NCI-H526 treated with DMSO at 0.1 percent for 48 hours (cell line): ENCODE measurements at places on chromosomes 16 and 17.

DNA sequence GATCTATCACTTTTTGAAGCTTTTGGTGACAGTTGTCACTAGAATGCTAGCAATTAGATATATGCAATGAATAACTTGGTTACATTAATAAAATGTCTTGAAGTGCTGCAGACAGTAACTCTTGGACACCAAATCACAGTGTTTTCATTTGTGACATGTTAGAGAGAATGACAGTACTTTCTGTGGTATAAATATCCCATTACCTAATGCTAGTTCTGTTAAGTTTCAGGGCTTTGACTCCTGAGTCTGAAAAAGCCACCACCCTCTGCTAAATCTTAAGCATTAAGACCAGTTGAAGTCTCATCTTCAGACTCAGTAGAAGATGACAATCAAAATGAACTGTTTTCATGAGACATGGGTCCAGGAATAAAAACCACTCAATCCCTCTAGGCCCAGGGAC, 10.6 kb upstream of the CPHXL2 start:
- DNase-seq, result no peak

- no peak for DNase-seq
Observed at GRCh38 chr16:56373003-56373402, 52.3 kb downstream of the AMFR start.

- DNase-seq, result no peak
Observed at GRCh38 chr17:16924696-16925440, 47.0 kb downstream of the TNFRSF13B start.

DNA sequence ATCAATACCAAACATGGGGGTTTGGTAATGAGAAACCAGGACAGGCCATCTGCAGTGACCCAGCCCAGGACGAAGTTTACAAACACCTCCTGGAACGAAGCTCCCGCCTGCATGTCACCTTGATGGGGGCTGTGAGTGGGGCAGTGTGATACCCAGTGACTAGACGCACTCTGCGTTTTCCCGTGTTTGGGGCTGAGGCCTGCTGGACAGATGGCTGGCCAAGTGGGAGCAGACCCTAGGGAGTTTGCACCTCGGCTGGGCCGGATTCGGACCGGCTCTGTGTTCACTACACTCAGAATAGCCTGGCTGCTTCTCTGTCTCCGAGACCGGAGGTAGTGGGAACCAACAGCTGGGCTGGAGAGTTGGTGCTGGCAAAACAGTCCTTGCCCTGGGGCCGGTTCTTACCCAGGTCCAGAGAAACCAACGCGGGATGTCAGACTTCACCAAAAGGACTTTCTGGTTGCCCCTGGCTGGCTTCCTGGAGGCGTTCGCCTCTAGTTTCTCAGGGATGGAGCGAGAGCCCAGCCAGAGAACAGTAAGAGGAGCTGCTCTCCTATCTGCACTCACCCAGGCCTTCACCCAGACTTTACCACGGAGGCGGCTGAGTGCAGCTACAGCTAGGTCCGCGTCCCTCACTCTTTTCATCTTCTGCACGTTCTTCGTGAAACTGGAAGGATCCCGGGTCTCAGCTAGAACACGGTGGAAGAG, 20.4 kb downstream of the CARHSP1 start:
- no peak for DNase-seq

DNA sequence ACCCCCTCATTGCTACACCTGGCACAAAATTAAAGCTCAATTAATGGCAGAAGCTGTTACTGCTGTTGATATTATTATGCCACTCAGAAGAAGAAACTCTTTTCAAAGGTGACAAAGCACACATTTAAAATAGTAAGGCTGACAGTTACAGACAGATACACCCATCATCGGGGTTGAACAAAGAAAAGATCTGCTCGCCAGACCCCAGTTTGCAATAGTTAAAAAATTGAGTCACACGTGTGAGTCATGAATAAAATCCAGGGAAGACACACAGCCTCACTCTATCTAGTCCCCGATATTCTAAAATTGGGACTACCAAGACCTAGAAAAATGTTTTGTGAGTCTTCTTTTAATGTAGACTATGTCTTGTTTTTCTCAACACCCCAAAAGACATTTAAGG, 330.0 kb upstream of the SOX9 start:
- DNase-seq, result no peak

DNA sequence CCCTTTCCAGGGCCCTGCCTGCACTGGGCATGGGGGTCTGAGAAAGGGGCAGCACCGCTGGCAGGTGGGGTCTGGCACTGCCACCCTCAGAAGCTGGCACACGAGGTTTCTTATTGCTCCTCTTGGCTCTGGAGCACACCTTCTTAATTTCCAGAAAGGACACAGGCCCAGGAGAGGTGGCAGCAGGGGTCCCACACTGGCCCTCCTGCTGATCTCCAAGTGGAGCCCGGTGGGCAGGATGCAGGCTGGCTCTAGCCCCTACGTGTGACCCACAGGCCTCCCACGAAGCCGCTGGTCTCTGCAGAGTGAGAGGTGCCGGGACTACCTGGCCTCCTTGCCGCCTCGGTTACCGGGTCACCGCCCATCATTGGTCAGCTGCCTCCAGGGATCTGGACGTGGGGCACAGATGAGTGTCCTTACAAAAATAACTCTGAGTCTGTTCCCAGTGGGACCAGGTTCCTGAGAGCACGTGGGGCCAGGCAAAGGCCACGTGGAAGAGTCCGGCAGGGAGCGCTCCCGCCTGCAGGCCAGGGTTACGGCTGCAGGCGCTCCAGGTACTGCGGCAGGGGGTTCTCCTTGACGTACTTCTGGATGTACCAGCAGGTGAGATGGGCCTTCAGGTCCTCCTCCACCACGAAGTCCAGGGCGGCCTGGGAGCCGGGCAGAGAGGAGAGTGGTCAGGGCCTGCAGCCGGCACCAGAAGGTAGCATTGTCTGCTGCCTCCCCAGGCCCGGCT, 10.3 kb downstream of the NATD1 start:
- DNase-seq, result no peak

- no peak for DNase-seq
Observed at GRCh38 chr17:78957128-78957527, 22.6 kb downstream of the LGALS3BP start.

GRCh38 chr16:11964761-11965551, at the start of gene TNFRSF17:
TSS of gene TNFRSF17 (plus strand) at chr16:11965210. CDS start at chr16:11965325, 115 bp downstream.
- DNase-seq, result no peak

GRCh38 chr16:85137323-85138072, 25.2 kb upstream of the CIBAR2 start:
- no peak for DNase-seq

DNA sequence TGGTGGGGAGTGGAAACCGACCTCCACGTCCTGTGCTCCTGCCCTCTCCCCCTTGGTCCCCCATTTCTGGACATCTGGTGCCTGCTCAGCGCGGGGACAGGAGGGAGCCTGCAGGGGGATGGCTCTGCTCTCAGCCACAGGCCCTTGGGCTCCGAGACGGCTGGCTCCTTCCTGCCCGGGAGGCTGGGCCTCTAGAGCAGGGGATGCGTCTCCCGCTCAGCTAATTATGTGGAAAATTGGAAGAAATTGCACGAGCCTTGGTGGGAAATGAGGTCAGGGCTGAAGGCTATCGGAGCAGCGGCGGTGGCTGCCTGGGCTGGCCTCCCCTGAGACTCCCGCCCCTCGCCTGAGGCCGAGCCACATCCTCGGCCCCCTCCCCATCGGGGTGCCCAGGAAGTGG, 154.6 kb upstream of the CIBAR2 start:
- no peak for DNase-seq

GRCh38 chr17:77458202-77459017, 317.6 kb downstream of the SEC14L1 start:
- no peak for DNase-seq

GRCh38 chr17:5672815-5673430, 88.6 kb upstream of the NLRP1 start:
- DNase-seq, result no peak

DNA sequence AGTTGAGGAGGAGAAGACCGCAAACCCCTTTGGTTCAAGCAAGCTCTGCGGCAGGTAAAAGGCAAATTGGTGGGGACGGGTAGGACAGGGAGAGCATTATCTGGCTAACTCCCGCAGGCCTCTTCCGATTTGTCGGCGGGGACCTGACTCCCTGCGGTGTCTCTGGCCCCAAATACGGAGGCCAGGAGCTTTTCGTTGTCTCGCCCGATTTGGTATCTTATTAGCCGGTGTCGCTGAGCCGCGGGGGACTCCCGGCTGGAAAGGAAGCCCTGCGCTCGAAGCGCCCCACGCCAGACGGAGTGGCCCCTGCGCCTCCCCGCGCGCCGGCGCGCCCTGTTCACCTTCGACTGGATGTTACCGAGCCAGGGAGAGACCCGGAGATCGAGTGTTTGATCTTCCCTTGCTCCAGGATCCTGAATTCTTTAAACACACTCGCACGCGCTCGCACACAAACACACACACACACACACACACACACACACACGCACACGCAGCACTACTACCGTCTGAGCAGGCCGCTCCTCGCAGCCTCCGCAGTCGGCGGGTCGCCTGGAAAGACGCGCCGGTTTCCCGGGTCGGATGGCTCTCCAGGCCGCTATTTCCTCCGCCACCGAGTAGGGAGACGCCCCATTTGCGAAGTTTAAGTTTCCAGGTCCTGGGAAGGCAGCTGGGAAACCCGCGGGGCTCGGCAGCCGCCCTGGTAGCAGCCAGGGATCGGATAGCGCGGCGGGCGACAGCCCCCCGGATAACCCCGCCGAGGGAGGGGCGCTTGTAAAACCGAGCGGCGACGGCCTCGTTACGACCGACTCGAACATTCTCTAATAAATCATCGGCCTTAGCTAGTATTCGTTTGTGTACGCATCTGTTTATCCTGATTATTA, 3.3 kb downstream of the PRAC1 start:
- no peak for DNase-seq

GRCh38 chr17:2106308-2106955, 51.5 kb downstream of the HIC1 start:
- no peak for DNase-seq

- no peak for DNase-seq
Observed at GRCh38 chr16:57758331-57759117, 23.0 kb downstream of the KATNB1 start.

DNA sequence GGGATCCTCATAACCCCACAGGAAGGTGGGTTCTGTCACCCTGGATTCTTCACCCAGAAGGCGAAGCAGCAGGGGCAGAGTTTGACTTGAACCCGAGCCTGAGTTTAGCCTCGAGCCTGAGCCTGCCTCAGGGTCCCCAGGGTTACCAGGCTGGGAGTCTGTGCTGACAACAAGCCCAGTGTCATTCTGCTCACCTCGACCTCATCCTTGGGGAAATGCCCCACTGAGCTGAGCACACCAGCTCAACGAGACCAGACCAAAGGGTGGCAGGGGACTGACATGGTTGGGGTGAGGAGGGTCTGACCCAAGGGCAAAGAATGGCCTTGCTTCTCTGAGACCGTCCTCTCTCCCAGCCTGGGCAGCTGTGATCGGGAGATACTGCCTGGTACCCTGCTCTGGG, 20.2 kb downstream of the CACNG4 start:
- no peak for DNase-seq

- DNase-seq, result no peak
Observed at GRCh38 chr17:63838631-63839171, 3.8 kb downstream of the SMARCD2 start.

- DNase-seq, result no peak
Observed at GRCh38 chr17:74964988-74965622, 7.5 kb downstream of the HID1 start.

DNA sequence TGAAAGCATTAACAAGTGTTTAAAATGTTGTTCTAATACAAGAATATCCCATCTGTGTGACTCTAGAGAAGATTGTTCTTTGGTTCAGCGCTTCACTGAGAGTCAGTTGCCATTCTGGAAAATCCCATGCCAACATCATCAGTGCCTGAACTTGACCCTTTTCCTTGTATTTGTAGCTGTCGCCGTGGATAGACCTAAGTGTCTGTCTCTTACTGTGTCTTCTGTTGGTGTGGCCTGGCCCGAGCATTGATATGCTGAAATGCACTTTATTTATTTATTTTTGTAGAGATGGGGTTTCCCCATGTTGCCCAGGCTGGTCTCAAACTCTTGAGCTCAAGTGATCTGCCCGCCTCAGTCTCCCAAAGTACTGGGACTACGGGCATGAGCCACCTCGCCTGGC, 76.0 kb downstream of the MYH11 start:
- no peak for DNase-seq

- no peak for DNase-seq
Observed at GRCh38 chr17:13638855-13639458, 37.2 kb upstream of the HS3ST3A1 start.

DNA sequence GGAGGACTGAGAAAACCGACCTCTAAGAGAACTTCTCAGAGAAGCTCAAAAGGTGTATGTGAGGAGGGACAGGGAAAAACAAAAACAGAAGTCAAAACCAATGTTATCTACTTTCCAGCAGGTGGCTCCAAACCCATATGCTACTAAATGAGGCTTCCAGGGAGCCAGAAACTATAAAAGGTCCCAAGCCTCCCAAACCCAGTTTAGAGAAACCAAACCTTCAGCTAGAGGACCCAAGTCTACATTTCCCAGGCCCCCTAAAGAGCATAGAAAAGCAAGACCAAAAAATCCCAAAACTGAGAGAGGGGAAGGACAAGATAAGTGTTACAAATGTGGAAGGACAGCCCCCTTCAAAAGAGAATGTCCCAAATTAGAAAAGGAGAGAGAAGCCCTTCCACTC, 3.7 kb downstream of the HPR start:
- no peak for DNase-seq

DNA sequence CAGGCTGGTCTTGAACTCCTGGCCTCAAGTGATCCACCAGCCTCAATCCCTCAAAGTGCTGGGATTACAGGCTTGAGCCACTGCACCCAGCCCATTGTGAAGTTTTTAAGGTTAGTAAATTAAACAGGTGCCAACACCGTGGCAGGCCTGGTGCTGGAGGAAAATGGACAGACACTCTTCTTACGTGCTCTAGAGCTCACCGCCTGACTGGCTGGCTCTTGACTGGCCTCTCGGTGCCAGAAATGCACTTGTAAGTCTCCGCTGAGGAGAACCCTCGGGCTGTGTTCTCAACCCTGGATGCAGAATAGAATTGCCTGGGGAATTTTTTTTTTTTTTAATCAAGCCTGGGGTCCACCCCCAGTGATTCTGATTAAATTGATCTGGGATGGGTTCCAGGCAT, 10.3 kb upstream of the HAS3 start:
- DNase-seq, result no peak

DNA sequence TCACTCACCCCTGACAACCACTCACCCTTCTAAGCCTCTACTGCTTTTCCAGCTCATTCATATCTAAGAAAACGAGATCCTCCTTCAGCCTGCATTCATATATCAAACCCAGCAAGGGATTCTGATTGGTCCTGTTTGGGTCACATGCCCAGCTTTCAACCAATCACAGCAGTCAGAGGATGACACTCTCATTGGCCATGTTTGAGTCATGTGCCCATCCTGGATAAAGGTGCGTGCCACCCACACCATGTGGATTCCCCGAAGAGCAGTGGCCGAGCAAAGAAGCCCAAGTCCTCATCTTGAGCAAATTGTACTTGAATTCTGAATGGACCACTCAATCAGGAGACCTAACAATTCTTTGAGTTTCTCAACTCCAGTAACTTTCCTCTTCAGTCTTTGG, 45.0 kb downstream of the SCNN1G start:
- no peak for DNase-seq

GRCh38 chr17:14739656-14740431, 439.0 kb downstream of the HS3ST3B1 start:
- DNase-seq, result no peak
